Uterine smooth muscle cell (primary cell): ENCODE measurements at places on chromosomes 6 and 20. TPM values are rescaled to one million over a fixed set of nuclear protein-coding genes. Genes with fewer than 3 reads are reported as not detected.

The DNAH8 gene
- under 0.01 and 0.12 TPM in 2 replicates for total RNA-seq

The DAAM2 gene
- total RNA-seq: 3.8 and 6.5 TPM in 2 replicates

The RFX6 gene
- under 0.01 TPM in 1 of 2 replicates, not detected in the other for total RNA-seq

The HRH3 gene
- not detected in 2 replicates for total RNA-seq

The EYS gene
- 0.11 TPM in 1 of 2 replicates, not detected in the other for total RNA-seq

The CST5 gene
- not detected in 2 replicates for total RNA-seq
